ENCODE measurements at places on chromosomes 5 and 9.

DNA sequence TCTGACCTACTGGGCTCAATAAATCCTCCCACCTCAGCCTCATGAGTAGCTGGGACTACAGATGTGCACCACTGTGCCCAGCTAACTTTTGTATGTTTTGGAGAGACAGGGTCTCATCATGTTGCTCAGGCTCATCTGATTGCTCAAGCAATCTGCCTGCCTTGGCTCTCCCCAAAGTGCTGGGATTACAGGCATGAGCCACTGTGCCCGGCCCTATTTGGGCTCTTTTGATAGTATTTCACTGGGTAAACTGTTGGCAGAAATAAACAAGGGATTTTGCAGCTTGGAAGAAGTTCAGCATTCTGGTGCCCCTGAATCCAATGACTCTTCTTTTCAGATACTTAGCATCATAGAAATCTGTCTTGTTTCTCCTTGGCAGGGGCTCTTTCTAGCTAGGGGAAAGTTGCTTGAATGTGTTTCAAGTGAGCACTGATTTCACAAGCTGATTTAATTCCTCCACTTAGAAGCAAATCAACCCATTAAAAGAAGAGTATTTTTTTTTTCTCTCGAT, 146.8 kb downstream of the PAPPA start:
- DNase-seq = no peak

DNA sequence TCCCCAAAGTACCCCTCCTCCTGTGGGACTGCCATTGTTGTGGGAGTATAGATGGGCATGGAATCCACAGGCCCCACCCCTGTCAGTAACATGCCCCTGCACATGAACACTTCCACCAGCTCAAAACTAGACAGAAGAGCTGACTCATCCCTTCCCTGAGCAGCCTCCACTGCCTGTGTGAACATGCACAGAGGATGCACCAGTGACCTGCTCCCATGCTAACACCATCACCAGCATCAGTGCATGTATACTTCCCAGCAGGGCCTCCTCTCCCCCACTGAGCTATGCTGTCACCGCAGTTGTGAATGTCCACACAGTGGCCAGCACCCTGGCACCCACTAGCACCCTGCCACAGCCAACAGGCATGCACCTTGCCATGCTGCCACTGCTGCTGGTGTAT, 939.8 kb downstream of the EFNA5 start:
- no peak for DNase-seq

DNA sequence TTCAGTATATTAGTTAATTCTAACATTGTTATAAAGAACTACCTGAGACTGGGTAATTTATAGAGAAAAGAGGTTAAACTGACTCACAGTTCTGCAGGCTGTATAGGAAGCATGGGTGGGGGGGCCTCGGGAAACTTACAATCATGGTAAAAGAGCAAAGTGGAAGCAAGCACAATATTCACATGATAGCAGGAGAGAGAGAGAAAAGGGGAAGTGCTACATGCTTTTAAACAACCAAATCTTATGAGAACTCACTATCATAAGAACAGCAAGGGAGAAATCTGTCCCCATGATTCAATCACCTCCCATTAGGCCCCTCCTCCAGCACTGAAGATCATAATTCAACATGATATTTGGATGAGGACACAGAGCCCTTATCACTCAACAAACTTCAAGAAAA, 324.9 kb downstream of the ZNF608 start:
- DNase-seq = no peak

GRCh38 chr5:130541617-130542221, 623.3 kb downstream of the HINT1 start:
- DNase-seq = no peak

GRCh38 chr9:78196258-78196657, 39.6 kb upstream of the CEP78 start:
- DNase-seq = no peak

DNA sequence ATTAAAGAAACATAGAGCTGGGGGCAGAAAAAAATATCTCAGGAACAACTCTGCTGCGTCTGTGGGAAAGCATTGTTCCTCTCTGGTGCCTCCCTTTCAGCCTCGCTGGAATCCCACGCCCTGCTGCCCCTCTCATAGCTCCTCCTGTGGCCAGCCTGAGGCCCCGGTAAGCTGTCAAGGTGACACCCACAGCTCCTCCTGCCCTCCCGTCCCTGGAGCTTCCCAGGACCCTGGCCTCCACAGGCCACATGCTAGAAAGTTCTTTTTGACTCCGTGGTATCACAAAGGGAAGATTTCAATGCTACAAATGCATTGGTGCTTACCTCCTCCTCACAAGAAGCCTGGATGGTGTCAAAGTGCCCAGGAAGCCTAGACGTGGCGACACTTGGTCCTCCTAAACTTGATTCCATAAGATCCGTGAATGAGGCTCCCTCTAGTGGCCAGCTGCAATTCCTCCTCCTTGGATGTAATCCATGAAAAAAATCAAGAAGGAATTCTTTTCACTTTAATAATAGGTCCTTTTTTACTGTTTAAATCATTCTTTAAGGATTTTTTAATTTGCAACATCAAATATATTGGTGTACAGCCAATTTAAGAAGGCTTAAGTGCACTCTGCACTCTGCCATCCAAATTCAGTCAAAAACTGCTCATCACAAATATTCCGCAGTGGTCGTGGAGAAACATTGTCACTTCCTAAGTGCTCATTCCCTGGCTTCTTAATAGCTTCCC, 104.9 kb downstream of the CFAP90 start:
- DNase-seq = peak; percentile 67

DNA sequence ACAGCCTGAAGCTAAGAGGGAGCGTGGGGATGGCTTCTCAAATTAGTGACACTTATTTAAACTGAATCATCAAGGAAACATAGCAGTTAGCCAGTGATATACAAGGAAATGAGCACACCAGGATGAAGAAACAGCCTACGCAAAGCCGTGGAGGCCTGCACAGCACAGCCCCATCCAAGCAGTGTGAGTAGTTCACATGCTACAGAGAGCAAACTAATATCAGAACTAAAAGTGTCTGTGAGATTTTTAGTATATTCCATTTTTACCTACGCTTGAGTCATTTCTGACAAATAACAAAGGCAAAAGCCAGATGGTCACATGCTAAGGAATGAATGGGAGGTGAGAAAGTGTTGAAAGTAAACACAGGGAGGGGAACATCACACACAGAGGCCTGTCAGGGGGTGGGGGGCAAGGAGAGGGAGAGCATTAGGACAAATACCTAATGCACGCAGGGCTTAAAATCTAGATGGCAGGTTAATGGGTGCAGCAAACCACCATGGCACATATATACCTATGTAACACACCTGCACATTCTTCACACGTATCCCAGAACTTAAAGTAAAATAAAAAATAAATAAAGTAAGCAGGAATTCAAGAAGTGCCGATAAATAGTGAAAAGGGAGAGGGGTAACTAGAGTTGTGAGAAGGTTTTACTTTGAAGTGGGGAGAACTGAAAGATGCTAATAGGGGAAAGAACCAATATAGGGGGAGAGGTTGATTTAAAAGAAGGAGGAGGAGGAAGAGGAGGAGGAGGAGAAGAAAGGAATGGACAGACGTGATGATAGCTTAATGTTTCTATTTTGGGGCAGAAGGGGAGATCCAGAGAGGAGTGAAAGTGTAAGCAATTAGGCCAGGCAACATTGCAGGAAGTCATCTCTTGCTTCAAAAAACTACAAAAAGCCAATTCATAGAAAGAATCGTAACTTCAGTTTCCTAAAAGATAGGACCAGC, 100.9 kb upstream of the PTGER4 start:
- DNase-seq = no peak

DNA sequence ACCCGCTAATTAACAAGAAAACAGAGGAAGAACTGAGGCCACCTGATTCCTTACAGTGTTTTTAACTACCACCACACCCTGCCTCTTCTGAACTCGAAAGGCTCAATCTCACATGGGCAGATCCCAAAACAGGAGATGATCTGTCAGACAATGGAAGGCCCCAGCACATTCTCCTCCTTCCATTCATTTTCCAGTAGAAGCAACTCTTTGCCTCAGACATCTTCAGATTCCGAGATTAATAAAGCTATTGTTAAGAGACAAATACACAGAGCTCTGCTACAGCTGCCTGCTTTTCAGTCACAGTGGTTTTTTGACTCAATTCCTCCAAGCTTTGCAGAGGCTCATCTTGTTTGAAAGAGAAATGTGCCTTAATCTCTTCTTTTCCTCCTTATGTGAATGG, 127.2 kb upstream of the ADAMTSL1 start:
- DNase-seq = no peak

GRCh38 chr5:3027185-3027865, 275.8 kb upstream of the IRX2 start:
- no peak for DNase-seq

- DNase-seq = no peak
Measured at GRCh38 chr5:56143373-56143714, 89.8 kb downstream of the ANKRD55 start.

DNA sequence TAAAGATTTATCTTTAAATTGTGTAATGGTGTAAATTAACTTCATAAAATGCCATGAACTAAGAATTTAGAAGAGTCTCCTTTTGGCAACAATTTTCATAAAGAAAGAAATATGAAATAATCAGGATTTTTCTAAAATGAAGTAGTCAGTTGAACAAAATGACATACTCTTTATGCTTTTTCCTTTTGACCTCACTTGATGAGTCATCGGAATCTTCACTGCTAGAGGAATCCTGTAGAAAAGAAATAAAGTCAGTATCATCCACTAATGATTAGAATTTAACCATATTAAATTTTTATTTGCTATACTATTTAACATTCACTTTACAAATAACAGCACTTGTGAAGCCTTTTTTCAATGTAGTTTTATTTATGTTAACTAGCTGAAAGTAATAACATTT, 26.1 kb downstream of the CHD1 start:
- DNase-seq = no peak

GRCh38 chr9:83937861-83938455, 16.7 kb upstream of the KIF27 start:
- DNase-seq = no peak

- no peak for DNase-seq
Measured at GRCh38 chr5:159178978-159179377, 30.4 kb downstream of the RNF145 start.

- DNase-seq = no peak
Measured at GRCh38 chr9:121974421-121974820, 118.7 kb downstream of the TTLL11 start.

GRCh38 chr5:96940586-96940985, 4.7 kb downstream of the LNPEP start:
- DNase-seq = no peak

GRCh38 chr9:69495296-69495695, 170.3 kb downstream of the ENTREP1 start:
- no peak for DNase-seq

DNA sequence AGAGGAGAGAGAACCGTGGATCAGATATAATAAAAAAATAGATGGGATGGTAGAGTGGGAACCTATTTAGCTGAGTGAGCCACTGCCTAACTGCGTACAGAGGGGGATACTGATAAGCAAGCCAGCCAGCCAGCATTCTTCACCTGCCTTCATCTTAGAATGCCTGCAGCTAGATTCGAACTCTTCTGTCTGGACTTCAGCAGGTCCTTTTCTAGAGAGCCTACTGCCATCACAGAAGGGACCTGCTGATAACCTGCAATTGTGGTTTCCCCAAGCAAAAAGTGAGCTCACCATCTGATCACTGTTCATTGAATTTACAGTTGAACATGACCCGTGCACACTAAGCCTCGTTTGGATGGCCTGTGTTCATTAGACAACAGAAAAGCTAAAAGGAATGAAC, 109.4 kb downstream of the CDC42SE2 start:
- DNase-seq = no peak

GRCh38 chr9:137028263-137029057, 423 bp upstream of the ABCA2 start:
- DNase-seq = peak; percentile 82

- no peak for DNase-seq
Measured at GRCh38 chr9:133758228-133758627, 20.1 kb upstream of the SARDH start.

GRCh38 chr9:128054087-128054486, 13.0 kb downstream of the NAIF1 start:
- no peak for DNase-seq

- no peak for DNase-seq
Measured at GRCh38 chr5:148937239-148937638, 110.8 kb downstream of the ADRB2 start.

DNA sequence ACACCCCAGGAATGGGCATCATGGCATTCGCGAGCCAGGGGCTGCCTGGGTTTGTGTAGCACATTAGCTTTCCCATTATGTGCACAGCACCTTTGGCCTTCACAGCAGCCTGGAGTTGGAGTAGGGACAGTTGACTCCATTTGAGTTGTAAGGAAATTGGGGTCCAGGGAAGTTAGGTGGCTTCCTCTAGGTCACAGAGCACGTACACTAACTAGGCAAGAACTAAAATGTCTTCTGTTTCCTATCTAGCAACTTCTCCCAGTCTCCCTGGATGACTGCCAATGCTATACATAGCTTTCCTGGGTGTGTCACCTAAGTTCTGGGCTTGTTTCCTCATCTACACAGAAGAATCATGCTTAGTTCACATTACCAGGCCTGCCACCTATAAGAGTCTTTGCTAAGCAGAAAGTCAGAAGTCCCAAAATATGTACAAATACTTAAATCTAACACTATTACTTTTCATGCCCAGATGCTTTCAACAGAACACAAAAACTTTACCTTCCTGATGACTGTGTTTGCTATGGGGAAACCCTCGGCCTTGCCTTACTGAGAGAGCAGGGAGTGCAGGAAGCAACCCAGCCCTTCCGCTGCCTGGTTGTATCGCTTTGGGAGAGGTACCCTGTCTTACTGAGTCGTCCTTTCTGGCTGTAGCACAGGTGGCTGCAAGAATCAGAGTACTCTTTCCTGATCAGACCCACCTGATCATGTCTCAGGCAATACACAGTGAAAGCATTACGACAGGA, 12.0 kb downstream of the MACROH2A1 start:
- DNase-seq = peak; percentile 61

DNA sequence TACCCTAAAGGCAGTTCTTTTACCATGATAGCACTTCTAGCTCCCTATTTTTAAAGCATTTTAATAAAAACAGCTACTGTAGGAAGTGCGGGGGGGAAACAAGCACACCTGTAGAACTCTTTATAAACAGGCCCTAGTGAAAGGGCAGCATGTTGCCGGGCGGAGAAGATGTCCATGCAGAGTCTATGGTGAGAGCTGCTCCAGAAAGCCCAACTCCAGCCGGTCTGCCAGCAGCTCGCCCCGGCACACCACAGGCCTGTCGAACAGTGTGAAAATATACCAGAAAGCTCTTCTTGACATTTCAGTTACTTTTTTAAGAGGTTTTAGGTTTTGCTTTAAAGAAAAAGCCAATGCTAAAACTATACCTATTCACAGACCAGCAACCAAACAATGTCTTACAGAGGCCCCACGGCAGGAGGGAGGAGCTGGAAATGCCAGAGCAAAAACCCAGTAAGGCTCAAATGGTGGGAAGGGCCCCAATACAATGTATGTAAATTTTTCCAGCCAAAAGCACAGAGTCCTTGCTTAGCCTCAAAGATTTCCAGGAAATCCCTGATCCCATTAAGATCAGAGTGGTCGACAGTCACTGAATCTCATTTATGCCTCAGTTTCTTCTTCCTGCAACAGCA, 121.2 kb downstream of the SAXO1 start:
- no peak for DNase-seq

DNA sequence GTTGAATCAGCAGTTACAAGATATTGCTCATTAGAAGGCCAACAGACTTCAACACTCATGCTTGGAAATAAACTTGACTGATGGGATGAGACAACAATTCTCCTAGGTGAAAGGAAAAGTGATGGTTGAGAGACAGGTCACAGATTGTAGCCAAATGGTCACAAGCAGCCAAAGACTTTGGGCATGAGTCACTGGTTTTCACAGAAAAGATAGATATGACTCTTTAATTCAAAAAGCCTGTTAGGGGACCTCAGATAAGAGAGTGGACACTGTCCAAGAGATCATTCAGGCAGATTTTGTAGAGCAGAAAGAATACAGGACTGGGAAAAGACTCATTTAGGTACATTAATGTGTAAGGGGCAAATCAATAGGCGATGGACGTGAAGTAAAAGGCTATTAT, 982.5 kb downstream of the MAT2B start:
- DNase-seq = no peak

Measured in lower lobe of right lung (tissue), 2 donors.